ENCODE measurements at places on chromosomes 13 and 19. TPM values are rescaled to one million over a fixed set of nuclear protein-coding genes. Genes with fewer than 3 reads are reported as not detected.
A peak's percentile ranks its signal among the peaks of the same experiment; 100 is the strongest.

The MUC16 gene
- under 0.01 TPM for total RNA-seq

The PNMA8C gene
- not detected for total RNA-seq

The PRX gene
- 1.4 TPM for total RNA-seq

The DAND5 gene
- total RNA-seq, result not detected

The PDE4C gene
- not detected for total RNA-seq

The TLE2 gene
- 5.3 TPM for total RNA-seq

DNA sequence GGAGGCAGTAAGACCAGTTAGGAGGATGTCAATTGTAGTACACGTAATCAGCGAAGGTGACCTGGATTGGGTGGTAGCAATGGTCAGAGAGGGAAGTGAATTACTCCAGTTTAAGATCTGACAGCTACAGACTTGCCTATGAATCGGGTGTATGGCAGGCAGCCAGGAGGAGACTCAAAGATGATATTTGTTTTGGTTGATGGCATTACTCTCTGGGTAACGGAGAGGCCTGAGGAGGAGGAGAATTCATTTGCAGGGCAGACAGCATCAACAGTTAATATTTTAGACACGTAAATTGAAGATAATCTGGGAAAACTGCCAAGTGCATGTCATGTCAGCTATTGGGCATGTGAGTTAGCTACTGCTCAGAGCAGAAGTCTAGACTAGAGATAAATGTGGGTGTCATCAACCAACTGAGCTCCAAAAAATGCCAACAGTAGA, 109.2 kb downstream of the SGCG start:
- DNase-seq, result no peak

GRCh38 chr19:36258028-36258875, 43.3 kb downstream of the ZNF146 start:
- DNase-seq, result no peak

DNA sequence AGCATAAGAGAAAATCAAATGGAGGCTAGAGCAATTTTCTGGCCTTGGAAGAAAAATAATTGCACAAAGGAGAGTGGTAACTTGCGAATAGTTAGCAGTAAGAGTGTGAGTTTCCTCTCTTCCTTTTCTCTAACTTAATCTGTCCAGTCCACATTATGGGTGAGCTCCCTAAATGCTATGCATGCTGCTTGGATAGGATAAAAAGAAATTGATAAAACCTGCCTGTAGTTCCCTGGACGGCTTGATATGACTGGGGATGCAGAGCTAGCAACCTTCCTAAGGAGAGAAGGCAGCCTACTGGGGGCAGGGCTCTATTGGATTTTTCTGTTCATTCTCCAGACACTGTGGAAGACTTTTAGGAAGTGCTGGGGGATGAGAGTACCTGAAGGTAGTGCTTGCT, 311.3 kb downstream of the LMO7 start:
- no peak for DNase-seq

- no peak for DNase-seq
Observed at GRCh38 chr13:112895521-112896465, 73.2 kb upstream of the MCF2L start.

DNA sequence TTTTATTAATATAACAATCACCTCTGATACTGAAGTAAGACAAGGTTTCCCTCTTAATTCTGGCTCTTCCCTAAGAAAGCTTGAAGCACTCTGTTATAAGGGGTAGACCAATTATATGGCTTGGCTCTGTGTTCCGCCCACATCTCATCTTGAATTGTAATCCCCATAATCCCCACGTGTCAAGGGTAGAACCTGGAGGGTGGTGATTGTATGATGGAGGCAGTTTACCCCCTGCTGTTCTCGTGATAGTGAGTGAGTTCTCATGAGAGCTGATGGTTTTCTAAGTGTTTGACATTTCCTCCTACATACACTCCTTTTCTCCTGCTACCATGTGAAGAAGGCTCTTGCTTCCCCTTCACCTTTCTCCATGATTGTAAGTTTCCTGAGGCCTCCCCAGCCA, 363.8 kb upstream of the PCDH20 start:
- DNase-seq, result no peak

DNA sequence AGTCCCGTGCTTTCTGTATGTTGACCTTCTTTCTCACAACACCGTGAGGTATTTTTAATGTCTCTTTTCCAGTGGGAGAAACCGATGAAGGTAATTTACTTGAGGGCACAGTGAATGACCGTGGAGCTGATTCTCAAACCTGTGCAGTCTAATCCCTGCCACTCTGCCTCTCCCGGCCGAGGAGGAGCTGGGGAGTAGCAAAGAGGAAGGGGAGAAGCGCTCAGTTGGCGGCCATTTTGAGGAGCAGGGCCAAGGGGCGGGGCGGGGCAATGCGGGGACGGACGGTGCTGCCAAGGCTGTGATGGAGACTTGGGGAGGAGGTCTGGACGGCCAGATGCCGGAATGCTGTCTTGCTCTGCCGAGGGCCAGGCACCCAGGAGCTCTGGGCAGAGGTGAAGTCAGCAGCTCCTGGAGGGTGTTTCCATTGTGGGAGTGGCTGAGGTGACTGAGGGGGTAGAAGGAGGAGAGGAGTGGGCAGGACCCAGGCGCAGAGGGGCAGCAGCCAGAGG, 12.4 kb upstream of the RANBP3 start:
- DNase-seq, result no peak

DNA sequence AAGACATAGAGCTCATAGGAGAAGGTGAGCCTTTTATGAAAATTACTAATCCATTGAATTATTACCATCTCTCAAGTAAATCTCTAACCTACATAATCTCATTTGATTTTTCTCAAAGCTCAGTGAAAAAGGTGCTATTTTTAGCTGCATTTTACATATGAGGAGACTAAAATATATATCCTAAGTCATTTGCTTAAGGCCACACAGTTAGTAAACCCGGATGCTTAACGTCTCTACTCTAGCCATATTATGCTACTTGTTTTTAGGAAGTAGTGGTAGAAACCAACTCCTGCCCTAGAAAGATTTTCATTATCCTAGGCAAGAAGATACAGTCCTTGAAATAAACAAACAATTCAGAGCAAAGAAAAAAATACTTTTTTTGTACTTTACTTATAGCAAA, 108.9 kb downstream of the RBM26 start:
- no peak for DNase-seq

GRCh38 chr19:4108767-4109625, 14.9 kb downstream of the MAP2K2 start:
- peak; percentile 92 for DNase-seq

DNA sequence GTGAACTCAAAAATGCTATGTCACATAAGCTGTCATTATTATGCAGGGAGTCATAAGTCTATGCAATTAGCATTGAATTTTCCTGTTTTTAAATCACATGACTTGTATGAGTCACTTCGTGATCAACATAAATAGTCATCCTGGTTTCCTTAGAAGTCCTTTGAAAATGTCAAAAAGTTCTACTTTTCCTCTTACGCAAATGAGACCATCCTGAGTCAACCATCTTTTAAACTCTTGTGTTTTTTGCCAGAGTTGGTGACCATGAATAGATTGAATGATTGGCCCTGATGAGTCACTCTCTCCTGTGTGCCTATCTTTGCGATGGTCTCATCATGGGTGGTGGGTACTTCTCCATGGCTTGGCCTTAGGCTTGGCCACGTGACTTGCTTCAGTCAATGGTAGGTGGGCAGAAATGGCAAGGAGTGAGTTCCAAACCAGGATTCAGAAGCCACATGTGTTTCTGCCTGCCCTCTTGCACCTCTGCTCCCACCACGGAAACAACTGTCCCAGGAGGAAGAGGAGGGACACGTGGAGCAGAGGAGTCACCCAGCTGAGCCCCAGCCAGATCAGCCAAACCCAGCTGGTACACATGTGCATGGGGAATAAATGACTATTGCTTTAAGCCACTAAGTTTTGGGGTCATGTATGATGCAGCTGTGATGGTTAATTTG, 123.5 kb upstream of the CACNA1A start:
- no peak for DNase-seq

GRCh38 chr13:23469951-23470421, 36.5 kb upstream of the SACS start:
- no peak for DNase-seq

DNA sequence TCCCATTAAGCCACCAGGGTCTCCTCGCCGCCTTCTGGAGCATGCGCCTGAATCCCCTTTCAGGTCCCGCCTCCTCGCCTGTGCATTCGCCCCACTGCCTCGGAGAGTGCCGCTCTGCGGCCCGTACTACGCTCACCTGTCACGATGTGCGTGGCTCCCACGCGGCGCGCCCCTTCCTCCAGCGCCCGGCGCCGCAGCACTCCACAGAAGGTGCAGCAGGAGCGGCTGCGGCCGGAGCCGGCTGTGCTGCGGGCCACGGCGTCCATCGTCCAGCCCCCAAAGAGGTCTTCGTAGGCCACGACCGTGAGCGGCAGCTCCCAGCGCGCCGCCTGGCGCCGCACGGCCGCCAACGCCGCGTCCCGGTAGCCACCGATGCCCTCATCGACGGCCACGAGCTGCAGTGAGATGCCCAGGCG, 4.3 kb downstream of the CTU1 start:
- no peak for DNase-seq

- no peak for DNase-seq
Observed at GRCh38 chr13:100019780-100020356, 38.3 kb downstream of the ZIC2 start.

DNA sequence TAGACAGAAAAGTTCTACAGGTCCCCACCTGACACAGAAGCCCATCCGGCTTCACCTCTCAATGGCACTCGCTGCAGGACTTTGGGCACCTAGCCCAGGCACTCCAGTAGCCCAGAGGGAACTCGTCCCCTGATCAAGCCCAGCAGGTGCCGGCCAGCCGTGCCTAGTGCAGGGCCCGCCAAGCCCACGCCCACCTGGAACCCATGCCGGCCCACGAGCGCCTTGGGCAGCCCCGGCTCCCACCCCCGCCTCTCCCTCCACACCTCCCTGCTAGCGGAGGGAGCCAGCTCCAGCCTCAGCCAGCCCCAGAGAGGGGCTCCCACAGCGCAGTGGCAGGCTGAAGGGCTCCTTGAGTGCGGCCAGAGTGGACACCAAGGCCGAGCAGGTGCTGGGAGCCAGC, 268.8 kb downstream of the SLITRK1 start:
- no peak for DNase-seq

- DNase-seq, result no peak
Observed at GRCh38 chr19:2246801-2247361, 2.2 kb upstream of the AMH start.

DNA sequence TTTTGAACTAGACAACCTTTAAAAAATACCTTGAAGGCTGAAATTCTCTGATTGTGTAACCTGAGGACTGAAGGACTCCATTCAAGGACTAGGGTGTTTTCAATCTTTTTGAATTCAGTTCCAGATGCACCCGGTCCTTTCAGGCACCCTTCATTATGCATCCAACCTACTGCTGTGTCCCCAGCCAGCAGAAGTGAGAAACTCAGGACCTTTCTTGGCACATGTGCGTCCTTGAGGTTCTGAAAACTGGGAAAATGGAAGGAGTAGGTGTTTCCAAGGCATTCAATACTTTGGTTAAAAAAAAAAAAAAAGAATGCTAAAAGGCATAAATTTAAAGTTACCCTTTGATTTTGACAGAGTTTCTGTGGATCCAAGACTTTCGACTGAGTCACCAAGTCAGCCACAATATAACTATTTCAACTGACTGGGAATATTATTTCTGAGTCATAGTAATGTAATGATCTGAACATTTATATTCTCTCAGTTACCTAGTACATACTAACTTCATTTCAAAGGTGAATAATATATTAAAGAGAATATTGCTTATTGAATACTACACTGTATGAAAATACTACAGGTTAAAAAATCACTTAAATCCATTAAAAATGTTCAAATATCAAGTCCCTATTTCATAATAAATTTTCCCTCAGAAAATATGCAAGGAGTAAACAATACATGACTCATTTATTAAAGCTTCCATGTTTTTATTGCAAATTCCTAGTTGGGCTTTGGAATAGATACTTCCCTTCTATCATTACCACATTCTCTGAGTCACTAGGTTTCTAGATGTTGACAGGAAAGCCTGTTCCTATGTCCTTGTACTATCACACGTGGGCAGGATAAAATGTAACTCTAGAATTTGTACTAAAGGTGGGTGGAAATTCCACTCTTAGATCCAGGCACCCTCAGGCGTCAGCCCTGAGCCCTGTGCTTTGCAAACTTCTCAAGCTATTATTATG, 2.4 kb upstream of the ITGBL1 start:
- DNase-seq, result no peak

GRCh38 chr13:114029866-114030625, 56.2 kb upstream of the C13orf46 start:
- DNase-seq, result no peak

DNA sequence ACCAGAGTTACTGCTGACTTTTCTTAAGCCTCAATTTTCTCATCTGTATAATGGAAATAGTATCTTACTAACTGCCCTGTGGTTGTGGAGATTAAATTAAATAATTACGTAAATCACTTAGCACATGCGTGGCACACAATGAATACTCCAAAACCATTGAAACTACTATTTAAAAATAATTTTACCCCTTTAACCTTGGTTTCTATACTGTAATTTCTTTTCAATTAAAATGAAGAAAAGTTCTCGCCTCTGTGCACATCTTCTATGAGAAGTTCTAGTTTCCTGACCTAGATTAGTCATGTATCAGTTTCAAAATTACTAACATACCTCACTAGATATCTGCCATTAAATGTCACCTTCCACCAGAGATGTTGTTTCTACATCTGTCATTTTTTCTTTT, 5.7 kb downstream of the SLITRK1 start:
- no peak for DNase-seq

GRCh38 chr19:53853707-53854106, 14.0 kb upstream of the MYADM start:
- DNase-seq, result no peak

DNA sequence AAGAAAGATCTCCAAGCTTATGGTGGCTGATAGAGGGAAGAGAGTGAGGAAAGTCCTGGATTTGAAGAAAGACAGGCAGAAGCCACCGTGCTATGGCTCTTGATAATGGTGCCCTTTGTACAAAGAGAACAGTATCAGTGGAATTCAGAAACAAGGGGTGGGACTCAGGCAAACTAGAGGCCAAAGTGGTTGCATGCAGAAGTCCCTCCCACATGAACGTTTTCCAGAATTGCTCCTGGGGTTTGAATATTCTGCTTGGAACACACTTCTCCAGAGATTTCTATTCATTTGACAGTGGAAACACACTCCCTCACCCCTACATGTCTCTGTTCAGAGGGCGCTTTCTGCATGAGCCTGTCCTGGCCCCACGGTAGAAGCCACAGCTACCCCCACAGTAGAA, 10.1 kb upstream of the MBNL2 start:
- no peak for DNase-seq

- no peak for DNase-seq
Observed at GRCh38 chr13:24103782-24104372, 56.6 kb upstream of the SPATA13 start.

DNA sequence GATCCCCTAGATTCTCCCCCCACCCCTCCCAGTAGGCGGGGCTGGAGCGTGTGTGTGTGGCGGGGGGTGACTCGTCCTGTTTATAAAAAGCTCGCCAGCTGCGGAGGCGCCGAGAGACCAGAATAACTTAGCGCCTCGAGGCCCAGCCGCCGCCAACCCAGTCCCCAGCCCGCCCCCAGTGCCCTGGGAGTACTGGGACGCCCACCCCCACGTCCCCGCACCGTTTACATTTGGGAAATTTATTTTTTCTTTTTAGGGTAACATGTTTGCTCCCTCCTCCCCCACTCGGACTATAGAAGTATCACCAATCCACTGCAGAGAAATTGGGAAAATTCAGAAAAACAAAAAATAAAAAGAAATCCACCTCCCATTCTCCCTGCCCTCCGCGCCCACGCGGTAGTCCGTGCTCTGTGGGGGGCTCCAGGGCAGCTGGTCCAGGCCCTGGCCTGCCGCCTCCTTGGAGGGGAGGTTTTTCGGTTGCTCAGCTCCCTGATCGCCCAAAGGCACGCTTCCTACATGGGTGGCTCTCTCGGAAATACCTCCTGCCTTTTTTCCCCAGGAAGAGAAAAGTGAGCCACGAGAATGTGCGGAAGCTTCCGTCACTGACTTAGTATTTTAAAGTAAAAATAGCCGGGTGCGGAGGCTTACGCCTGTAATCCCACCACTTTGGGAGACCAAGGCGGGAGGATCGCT, 1.5 kb upstream of the RAB3A start:
- DNase-seq, result peak; percentile 27

Data from CD8-positive, alpha-beta memory T cell (primary cell).